PC-9 (cell line): ENCODE measurements at places on chromosomes 13 and 19.

GRCh38 chr19:46892252-46893179 is 31.7 kb downstream of the ARHGAP35 start:
- no peak for DNase-seq

DNA sequence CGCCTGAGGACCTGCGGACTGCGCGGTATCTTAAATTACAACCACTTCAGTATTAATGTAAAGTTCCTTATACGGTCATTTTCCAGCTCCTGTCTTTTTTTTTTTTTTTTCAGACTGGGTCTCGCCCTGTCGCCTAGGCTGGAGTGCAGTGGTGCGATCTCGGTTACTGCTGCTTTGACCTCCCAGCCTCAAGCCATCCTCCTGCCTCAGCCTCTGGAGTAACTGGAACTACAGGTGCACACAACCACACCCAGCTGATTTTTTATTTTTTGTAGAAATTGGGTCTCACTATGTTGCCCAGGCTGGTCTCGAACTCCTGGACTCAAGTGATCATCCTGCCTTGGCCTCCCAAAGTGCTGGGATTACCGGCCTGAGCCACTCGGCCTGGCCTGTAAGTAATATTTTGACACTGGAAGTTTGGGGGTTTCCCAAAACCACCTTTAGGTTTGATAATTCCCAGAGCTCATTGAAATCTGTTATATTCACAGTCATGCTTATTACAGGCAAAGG is 406 bp upstream of the EID2B start:
- DNase-seq, result no peak

DNA sequence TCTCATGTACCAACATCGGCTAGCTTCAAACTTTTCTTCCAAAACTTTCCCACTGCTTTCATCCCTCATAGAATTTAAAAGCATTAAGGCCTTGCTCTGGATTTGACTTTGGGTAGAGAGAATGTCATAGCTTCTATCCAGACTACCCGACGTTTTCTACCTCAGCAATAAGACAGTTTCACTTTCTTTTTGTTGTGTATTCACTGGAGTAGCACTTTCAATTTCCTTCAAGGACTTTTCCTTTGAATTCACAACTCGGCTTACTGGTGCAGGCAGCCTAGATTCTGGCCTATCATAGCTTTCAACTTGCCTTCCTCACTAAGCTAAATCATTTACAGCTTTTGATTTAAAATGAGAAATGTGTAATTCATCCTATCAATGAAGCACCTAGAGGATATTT is 420.4 kb upstream of the GPC6 start:
- no peak for DNase-seq

DNA sequence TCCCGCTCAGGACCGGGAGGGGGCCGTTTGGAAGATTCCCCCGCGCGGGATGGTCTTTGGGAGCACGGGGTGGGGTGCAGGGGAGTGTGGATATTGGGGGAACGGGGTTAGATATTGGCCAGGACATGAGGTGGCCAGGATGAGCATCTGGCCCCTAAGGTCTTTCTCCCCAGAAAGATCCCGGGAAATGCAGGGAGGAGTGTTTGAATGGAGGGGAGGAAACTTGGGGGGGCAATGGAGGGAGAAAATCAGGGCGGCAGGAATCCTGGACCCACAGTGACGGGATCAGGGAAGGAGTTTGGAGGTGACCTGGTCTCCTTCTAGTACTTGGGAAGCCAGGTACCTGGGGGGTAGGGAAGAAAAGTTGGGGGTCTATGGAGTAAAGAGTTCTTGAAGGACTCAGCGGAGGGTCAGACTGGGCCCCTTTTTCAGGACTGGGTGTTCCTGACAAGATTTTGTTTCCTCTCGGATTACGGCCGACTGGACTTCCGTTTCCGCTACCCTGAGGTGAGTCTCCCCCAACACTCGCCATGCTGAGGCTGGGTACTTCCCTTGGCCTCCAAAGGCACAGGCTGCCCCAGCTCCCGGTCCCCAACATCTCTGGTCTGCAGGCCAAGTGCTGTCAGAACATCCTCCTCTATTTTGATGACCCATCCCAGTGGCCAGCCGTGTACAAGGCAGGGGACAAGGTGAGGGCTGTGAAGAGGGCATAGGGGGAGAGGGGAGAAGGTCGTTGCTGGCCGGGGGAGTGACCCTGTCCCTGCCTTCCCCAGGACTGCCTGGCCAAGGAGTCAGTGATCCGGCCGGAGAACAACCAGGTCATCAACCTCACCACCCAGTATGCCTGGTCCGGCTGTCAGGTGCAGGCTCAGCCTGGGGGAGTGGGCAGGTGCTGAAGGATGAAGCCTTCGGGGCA is 989 bp downstream of the TMEM145 start:
- no peak for DNase-seq

- peak; percentile 63 for DNase-seq
Observed at GRCh38 chr19:1171755-1172352, 2.2 kb downstream of the SBNO2 start.

DNA sequence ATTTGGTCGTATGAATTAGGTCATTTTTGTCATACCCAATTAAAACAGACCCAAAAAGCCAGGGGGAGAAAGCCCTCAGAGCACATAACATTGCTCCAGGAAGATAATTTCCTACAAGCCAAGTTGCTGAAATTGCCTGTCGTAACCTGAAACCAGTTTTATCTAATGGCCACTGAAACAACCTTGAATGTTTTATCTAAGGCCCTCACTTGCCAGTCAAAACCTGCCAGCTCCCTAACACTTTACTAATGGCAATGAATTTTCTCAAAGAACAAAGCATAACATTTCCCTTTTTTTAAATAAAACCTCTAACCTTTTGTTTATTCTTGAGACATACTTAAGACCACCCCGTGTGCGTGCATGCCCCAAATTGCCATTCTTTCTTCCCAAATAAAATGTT is 496.2 kb upstream of the KLHL1 start:
- no peak for DNase-seq

DNA sequence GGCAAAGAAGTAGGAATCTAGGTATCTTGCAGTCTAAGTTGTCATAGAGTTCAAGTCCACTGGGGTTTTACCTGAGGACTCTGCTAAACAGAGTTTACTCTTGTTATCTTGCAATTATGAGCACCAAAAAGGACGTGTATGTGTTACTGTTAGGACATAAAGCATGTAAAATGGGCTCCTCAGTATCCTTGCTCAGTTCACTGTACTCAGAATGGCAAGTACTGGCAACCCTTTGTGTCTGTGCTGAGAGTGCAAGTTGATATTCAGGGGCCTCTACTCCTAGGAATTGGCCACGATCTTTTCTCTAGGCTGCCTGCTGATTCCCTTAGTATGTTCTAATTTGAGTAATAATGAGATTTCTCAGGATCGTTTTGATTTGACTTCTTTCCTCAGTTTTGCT is 13.3 kb downstream of the TDRD3 start:
- no peak for DNase-seq

DNA sequence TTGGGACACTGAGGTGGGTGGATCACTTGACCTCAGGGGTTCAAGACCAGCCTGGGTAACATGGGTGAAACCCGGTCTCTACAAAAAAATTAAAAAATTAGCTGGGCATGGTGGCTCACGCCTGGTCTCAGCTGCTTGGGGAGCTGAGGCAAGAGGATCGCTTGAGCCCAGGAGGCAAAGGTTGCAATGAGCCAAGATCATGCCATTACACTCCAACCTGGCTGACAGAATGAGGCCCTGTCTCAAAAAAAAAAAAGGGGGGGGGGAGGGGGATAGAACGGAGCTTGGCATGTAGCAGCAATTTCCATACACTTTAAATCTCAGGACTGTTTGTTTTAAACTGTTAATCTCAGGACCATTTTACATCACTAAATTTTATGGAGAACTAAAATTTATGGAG is 2.2 kb downstream of the ACP7 start:
- no peak for DNase-seq

DNA sequence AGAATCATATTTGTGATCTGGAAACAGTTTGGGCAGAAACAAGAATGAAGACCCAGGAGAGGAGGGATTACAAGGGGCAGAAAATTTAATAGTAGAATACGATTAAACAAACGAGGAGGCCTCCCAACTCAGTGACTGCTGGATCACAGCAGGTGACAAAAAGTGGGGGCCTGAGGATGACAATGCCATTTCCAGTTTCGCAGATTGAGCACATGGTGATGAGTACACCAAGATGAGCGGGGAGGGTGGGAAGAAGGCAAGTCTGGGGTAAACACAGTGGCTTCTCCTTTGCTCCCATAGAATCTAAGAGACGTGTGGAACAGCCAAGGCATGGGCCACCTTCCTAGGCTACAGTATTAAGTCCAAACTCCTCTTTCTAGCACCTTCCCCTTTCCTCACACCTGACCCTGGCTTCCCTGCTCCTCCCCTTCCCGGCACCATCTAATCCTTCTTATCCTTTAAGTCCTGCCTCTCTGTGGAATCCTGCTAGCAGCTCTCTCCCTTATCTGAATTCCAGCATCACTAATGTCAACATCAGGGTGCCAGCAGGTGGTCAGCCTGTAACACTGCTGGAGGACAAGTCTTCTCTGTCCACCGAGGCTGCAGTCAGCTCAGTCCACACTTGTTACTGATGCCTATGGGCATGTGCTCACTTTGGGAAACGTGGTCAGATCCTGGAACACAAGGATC is 13.5 kb downstream of the ATP7B start:
- DNase-seq, result no peak
